ENCODE measurements at places on chromosomes 3 and 15.

GRCh38 chr3:142035308-142035922 lies 113.9 kb downstream of the TFDP2 start:
- DNase-seq: no peak

GRCh38 chr15:62432702-62433398 lies 267.8 kb upstream of the C2CD4B start:
- DNase-seq: no peak

DNA sequence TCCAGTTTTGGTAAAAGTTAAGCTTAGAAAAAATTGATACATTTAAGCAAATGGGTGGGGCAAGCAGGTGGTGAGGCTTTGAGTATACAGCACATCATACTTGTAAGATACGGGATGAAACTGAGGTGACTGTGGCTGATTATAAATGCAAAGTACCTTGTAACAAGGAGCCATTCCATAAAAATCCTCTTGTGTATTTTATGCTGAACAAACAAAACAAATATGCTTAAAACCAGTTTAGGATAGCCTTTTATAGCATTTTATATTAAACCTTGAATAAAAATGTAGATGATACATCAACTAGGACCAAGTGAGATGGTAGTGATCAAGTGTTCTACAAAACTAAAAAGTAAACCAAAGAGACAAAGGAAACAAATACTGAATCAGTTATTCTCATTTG lies 3.4 kb downstream of the PLSCR1 start:
- DNase-seq: no peak

GRCh38 chr3:40660554-40660953 lies 135.8 kb downstream of the ZNF621 start:
- no peak for DNase-seq

DNA sequence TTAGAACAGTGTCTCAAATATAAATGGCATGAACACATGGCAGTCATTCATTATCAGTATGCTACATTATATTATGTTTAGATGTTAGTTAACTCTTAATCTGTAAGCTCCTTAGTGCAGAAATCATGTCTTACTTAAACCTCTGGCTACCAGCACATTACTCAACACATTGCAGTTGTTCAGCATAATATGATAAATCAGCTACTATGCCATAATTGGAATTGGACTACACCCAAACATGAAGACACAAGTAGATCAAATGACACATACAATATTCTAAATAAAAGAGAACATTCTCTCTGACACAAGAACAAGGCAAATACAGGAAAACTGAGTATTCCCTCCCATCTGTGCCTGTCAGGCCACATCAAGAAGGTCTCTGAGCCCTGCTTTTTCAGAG lies 116.1 kb downstream of the PCCB start:
- DNase-seq: no peak

- DNase-seq: no peak
Measured at GRCh38 chr3:52892625-52893311, 4.6 kb downstream of the STIMATE start.

Measured in NCI-H226 (cell line).